ENCODE measurements at places on chromosomes 2 and 18. TPM values are rescaled to one million over a fixed set of nuclear protein-coding genes. Genes with fewer than 3 reads are reported as not detected.
A peak's percentile ranks its signal among the peaks of the same experiment; 100 is the strongest.

GRCh38 chr18:78080761-78081160 is 831.1 kb downstream of the GALR1 start:
- DNase-seq = no peak

DNA sequence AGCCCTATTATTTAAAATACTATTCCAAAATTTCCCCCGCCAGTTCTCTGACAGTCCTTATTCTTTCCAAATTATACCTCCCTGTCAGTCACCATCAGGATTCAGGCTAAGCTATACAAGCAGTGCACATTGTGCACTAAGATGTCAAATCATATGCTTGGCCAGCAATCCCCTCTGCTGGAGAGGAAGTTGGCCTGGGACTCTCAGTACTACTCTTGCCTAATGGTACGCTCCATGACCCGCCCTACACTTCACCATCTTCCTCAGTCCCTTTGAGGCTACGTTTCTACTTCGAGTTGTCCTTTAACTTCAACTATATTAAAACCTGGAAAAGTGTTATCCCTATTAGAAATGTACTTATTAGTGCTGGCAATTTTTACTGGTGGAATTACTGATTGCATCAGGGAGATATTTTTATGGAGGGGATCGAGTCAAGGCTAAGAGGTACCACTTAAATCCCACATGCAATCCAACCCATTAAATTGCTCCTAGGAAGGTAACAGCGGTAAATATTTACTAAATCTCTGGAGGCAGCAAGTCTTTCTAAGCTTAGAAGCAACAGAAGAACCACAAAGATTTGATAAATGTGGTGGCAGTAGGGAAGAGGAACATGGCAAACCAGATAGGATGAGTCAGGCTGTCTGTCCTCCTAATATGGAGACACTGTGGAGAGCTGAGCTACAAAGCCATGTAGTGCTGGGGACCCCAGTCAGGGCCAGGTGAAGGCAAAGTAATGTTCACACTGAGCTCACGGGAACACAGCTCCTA is 2.7 kb downstream of the USP40 start:
- no peak for DNase-seq

- DNase-seq = peak; percentile 41
Observed at GRCh38 chr2:25388491-25388890, 46.8 kb upstream of the DNMT3A start.

DNA sequence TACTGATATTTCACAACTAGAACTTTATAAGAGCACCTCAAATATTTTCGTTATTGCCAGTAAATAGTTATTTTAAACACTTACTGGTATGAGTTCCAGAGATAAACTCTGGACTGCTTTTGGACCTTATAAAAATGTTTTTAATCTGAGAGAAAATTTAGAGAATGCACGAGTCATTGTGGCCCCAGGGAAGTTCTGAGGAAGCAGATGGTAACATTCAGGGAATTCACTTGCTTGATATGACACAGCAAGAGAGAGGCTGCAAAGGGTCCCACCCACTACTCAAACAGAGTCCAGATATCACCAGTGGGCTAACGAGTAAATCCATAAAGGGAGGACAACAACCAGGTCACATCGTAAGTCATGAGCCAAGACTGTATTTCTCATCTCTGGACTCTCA is 526.8 kb downstream of the TDRD15 start:
- no peak for DNase-seq

- DNase-seq = no peak
Observed at GRCh38 chr2:100321179-100321865, 979 bp downstream of the LONRF2 start.

- DNase-seq = no peak
Observed at GRCh38 chr2:135667045-135667444, 74.6 kb upstream of the UBXN4 start.

- DNase-seq = no peak
Observed at GRCh38 chr2:1045109-1045508, 94.5 kb downstream of the SNTG2 start.

DNA sequence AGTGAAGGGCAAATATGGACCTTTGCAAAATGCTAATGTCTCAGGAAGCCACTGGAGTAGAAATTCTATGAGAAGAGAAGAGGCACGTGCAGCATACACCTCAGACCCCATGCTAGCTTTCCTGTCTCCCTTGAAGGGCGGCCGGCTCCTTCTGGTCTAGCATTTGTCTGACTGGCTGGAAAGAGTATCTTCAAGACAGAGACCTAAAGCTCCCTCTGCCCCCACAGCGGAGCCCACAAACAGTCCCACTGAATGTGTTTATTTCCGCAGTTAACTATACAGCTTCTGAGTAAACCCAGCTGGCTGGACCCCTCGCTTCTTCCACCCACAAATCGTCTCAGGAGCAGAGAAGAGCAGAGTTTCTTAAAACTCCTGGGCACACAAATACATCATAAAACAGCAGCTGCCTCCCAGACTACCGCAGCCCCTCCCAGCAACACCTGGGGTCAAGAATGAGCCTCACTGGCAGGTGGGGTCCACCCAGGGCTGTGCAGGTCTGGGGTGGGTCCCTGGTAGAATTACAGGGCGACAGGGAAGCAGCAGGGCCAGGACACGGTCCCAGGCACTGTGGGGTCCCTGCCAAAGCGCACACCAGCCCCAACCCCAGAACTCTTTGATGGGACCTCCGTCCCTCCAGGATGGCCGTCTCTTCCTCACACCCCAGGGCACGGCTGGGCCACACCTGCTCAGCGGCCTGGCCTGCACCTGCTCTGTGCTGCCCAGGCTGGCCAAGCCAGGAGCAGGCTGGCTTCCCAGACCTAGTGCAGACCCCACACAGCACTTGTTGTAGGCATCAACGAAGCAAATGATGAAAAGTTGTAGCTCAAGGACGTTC is 103.8 kb downstream of the PXDN start:
- DNase-seq = no peak

DNA sequence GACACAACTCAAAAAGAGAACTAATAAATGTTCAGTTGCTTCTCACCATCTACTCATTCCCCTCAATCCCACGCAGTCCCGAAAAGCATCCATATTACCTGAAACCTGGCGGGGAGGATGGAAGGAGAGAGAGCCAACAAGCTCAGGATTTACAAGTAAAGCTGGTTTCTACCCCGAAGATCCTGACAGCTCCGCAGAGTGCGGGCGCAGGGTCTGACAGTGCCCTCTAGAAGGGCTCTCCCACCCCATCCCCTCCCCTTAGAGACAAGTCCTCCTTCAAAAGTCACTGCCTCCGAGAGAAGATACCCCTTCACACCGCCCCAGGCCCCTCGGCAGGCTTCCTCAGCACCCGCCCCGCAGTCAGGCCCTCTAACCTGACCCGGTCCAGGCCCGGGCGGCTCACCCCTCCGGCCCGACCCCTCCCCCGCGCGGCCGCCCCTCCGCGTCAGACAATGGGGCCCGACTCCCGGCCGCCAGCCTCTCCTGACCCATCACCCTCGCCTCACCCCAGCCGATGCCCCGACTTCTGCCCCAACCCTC is 550 bp downstream of the RAB1A start:
- DNase-seq = no peak

GRCh38 chr2:47297767-47298425 is 105.1 kb upstream of the MSH2 start:
- DNase-seq = no peak

DNA sequence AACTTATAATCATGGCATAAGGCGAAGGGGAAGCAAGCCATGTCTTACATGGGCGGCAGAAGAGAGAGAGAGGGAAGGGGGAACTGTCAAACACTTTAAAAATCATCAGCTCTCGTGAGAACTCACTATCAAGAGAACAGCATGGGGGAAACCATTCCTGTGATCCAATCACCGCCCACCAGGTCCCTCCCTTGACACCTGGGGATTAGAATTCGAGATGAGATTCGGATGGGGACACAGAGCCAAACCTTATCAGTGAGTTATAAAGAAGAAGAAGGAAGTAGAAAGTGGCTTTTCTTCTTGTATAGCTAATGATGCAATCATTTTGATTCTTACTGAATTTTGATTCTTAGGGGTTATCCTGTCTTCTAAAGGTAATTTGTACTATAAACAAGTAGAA is 51.4 kb downstream of the SMCHD1 start:
- DNase-seq = no peak

GRCh38 chr2:101788565-101788964 is 91.1 kb downstream of the MAP4K4 start:
- DNase-seq = no peak

DNA sequence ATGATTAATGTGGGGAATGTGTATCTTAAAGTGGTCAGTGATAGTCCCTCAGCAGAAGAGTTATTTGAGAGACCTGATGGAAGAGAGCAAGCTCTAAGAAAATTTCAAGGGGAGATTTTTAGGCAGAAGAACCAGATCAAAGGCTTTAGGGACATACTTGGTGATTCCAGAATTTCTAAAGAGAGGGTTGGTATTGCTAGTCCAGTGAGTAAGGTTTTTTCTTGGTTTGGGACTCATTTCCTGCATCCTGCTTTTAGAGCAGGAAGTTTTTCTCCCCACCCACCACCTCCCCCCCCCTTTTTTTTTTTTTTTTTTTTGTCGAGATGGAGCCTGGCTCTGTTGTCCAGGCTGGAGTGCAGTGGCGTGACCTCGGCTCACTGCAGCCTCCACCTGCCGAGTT is 42.7 kb upstream of the DYSF start:
- DNase-seq = no peak

DNA sequence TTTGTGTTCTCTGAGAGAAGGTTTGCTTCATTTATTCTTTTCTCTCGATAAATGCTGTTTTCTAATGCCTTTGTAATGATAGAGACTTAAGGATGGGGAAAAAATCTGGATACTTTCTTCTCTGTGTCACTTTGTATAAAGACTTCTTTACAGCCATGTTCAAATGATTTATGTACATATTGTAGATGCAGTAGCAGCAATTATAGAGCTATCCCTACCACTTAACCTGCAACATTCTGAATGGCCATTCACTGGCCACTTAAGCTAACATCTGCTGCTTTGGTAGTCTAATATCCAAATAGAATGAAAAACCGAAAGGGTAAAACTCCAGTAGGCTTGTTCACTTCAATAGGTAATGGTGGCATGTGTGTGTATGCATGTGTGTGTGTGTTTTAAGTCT is 97.8 kb downstream of the CSRNP3 start:
- DNase-seq = no peak

DNA sequence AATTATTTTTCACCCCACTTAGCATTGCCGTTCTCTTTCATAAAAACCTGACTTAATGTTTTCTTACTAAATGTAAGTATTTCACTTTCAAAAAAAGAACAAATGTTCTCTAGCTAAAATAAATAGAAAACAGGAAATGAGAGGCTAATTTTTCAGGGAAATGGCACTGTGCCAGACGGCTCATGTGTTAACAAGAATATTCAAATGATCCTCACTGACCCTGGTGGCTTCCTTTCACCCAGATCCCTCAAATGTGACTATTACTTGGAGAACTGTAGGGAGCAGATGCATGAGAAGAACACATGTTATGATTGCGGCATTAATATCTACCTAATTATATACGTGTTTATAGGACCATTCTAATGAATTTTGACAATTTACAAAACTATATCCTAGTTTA is 827.7 kb downstream of the SOCS6 start:
- no peak for DNase-seq

- DNase-seq = no peak
Observed at GRCh38 chr2:161102770-161103450, 57.3 kb upstream of the TANK start.

DNA sequence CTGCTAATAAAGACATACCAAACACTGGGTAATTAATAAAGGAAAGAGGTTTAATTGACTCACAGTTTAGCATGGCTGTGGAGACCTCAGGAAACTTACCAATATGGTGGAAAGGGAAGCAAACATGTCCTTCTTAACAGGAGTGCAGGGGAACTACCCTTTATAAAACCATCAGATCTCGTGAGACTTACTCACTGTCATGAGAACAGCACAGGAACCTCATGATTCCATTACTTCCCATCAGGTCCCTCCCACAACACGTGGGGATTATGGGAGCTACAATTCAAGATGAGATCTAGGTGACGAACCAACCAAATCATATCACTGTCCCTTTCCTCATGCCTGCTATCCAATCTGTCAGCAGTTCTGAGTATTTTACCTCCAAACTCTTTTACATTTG is 586.7 kb downstream of the TDRD15 start:
- DNase-seq = no peak

COL5A2 gene
- total RNA-seq = 0.23 TPM

CNDP1 gene
- 0.09 TPM for total RNA-seq

MYCN gene
- total RNA-seq = not detected

GPR35 gene
- 24.9 TPM for total RNA-seq

DCTN1 gene
- 91.1 TPM for total RNA-seq

ALPG gene
- not detected for total RNA-seq

SEMA4C gene
- 32.0 TPM for total RNA-seq

C2orf66 gene
- total RNA-seq = 0.25 TPM

ALPP gene
- total RNA-seq = not detected

All from activated T-helper 2 cell treated with anti-CD3 and anti-CD28 coated beads, Interferon-gamma antibody, Interleukin-2, Interleukin-4, amounts not matched to agents 10 μg/mL and 5 μg/mL and 100 μg/mL, durations not matched to agents 14 hours and 24 hours and 36 hours (primary cell).